ENCODE measurements at places on chromosomes 6 and 20. TPM values are rescaled to one million over a fixed set of nuclear protein-coding genes. Genes with fewer than 3 reads are reported as not detected.

- no peaks in the 10 kb centered on the region for H3K4me1 ChIP-seq
- H3K27ac ChIP-seq = no peak overlapping the region
- H3K36me3 ChIP-seq = no peaks in the 10 kb centered on the region
- no peak for DNase-seq
These were observed 18.2 kb downstream of the MAS1 start for GRCh38 chr6:159908979-159909378.

SNAP91 gene
- total RNA-seq = 0.66 TPM

DNA sequence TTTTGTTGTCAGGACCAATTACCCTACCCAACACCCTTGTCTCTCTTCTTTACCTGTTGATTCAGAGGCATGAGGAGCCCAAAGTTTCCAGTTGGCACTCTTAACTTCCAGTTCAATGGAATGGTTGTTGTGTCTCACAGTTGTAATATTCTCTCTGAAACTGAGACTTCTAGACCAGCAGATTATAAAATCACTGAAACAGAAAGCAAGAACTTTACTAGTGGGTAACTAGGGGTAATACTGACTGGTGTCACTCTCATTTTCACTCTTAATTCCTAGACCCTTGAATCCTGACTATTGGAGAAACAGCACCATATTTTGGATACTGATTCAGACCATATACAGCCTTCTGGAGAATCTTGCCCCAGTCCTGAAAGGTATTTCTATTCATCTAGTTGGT is 140.2 kb upstream of the MMS22L start:
- H3K27ac ChIP-seq = no peak overlapping the region
- DNase-seq = no peak
- H3K27me3 ChIP-seq = no peaks in the 10 kb centered on the region
- H3K36me3 ChIP-seq = no peaks in the 10 kb centered on the region
- H3K4me1 ChIP-seq = no peaks in the 10 kb centered on the region
- no peak overlapping the region for H3K4me3 ChIP-seq

GRCh38 chr6:148287623-148288333 is 54.9 kb upstream of the SASH1 start:
- H3K36me3 ChIP-seq = no peaks in the 10 kb centered on the region
- H3K4me3 ChIP-seq = no peak overlapping the region
- no peak overlapping the region for H3K27ac ChIP-seq

DNA sequence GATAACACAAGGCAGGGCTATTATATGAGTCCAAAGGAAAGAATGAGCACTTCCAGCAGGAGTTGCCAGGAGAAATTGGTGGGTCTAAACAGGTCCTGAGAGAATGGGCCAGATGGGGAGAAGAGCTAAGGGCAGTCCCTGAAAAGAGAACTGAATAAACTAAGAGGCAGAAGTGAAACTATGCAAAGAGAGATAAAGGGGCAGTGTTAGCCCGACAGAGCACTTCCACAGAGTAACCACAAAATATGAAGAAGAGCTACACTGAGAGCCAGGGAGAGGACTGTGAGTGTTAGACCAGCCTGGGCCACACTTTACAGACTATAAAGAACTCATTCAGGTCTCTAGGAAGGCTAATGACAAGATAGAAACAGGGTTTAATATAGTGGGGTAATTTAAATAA is 43.8 kb downstream of the RALGAPA2 start:
- H3K4me3 ChIP-seq = no peak overlapping the region
- H3K27ac ChIP-seq = no peak overlapping the region
- no peak for DNase-seq
- H3K27me3 ChIP-seq = no peaks in the 10 kb centered on the region
- no peaks in the 10 kb centered on the region for H3K4me1 ChIP-seq

GRCh38 chr6:32937230-32937633 is 3.6 kb downstream of the HLA-DMB start:
- DNase-seq = no peak
- H3K27ac ChIP-seq = no peak overlapping the region
- H3K4me3 ChIP-seq = no peak overlapping the region
- H3K27me3 ChIP-seq = no peaks in the 10 kb centered on the region
- no peaks in the 10 kb centered on the region for H3K36me3 ChIP-seq
- H3K4me1 ChIP-seq = no peaks in the 10 kb centered on the region

THBS2 gene
- 145 TPM for total RNA-seq

- H3K27ac ChIP-seq = no peak overlapping the region
- H3K27me3 ChIP-seq = no peaks in the 10 kb centered on the region
- H3K4me1 ChIP-seq = no peaks in the 10 kb centered on the region
- no peak overlapping the region for H3K4me3 ChIP-seq
- no peaks in the 10 kb centered on the region for H3K36me3 ChIP-seq
These were observed 15.0 kb downstream of the C20orf173 start for GRCh38 chr20:35514371-35514932.

DNA sequence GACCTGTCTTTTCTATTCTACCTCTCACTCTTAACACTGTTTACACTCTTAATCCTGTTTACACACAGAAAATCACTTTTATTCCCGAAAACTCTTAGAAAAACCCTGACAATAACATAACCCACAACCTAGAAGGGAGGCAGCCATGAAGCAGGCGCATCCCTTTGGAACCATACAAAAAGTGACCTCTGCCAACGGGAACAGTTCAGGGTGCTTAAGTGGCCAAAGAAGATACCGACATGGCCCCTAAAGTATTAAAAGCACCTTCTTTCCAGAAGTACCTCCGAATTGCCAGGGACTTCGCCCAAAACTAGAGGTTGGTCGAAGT is 490 bp downstream of the MMUT start:
- no peak for DNase-seq
- H3K36me3 ChIP-seq = no peaks in the 10 kb centered on the region
- no peaks in the 10 kb centered on the region for H3K4me1 ChIP-seq
- H3K27me3 ChIP-seq = no peaks in the 10 kb centered on the region
- peak overlapping the region; percentile 86 for H3K4me3 ChIP-seq

DNA sequence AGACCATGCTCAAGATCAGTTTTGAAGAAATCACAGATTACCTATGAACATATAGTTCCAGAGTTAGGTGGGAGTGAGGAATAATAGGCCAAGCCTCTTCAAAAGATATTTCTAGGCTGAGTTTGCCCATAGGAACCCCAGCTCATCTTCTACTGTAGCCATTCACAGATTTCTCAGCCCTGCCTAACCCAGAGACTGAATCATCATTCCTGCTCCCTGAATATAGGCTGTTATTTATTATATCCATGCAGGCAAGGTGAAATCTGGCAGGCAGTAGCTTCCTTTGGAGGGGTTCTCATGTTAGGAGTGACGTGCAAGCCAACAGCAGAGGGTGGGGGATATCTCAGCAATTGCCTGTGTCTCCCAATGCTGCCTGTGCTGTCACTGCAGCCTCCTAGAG is 25.6 kb upstream of the ADGRF4 start:
- H3K4me3 ChIP-seq = no peak overlapping the region
- H3K4me1 ChIP-seq = no peaks in the 10 kb centered on the region
- H3K27me3 ChIP-seq = no peaks in the 10 kb centered on the region

DNA sequence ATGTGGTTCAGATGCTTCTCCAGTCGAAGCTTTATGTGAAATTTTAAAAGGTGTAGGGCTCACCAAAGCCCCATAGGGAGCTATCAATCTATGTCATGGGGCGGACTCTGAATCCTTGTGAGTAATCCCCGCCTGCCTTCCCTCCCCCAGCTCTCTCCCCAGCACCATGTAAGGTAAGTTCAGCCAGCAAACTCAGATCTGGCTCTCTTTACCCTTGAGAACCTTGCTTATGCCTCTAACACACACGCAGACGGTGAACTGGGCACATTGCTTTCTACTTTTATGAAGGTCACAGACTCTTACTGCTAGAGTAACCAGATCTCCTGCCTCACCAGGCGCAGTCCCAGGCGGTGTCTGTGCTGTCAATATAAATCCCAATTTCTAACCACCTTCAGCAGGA is 82.6 kb upstream of the CNKSR3 start:
- no peak overlapping the region for H3K4me3 ChIP-seq
- no peak overlapping the region for H3K27ac ChIP-seq
- H3K27me3 ChIP-seq = no peaks in the 10 kb centered on the region
- no peaks in the 10 kb centered on the region for H3K4me1 ChIP-seq
- no peak for DNase-seq

DNA sequence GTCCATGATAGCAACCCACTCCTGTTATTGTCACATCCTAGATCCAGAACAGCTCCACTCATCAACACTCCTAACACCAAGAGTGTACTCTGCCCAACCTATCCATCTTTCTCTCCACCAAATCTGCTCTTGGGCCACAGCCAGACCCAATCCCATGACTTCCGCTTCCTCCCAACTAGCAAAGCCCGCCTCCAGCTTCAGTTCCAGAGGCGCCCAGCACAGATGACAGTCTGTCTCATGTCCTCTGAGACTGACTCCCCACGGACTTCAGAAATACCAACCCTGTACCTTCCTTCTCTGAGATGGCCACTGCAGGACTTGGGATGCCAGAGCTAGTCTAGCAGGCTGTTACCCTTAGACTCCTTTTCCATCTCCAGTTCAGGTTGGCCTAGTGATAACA is 48.6 kb downstream of the DTNBP1 start:
- H3K27ac ChIP-seq = no peak overlapping the region
- no peak for DNase-seq
- H3K27me3 ChIP-seq = no peaks in the 10 kb centered on the region

DNA sequence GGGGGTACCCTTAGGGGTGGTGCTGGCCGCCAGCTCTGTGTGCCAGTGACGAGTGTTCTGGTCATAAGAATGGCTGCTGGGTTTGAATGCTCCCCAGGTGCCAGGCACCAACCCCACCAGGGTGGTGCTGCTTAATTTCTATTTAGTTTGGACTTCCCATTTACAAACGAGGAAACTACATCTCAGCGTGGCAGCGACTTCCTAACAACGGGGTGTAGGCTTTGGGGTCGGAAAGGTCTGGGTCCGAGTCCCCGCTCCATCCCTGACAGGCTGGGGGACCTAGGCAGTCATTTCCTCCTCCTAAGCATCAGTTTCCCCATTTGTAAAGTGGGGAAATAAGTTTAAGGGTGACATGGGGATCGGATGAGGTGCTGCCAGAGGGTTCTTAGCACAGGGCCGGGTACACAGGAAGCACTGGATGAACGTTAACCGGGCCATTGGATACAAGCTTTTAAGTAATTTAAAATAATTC is 30.3 kb downstream of the CEBPB start:
- DNase-seq = no peak
- H3K27ac ChIP-seq = no peak overlapping the region
- H3K36me3 ChIP-seq = no peaks in the 10 kb centered on the region
- no peaks in the 10 kb centered on the region for H3K27me3 ChIP-seq
- H3K4me3 ChIP-seq = no peak overlapping the region

DNA sequence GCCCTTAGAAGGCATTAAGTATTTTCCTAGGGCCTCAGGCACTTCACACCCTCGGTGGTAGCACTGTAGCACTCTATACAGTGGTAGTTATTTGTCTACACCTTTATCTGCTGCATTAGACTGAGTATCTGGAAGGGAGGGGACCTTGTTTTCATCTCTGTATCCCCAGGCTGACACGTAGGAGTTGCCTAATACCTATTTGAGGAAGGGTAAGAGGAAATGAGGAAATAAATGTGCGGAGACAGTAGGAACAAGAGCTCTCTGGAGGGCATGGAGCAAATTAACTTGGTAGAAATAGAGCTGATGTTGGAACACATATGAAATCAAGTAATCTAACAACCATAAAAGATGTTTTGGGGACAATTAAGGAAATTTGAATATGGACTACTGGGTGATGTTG is 3.9 kb downstream of the CNPY3 start:
- H3K36me3 ChIP-seq = no peaks in the 10 kb centered on the region
- no peak overlapping the region for H3K27ac ChIP-seq
- no peak for DNase-seq
- H3K4me3 ChIP-seq = no peak overlapping the region
- H3K4me1 ChIP-seq = peaks cover 7% of the 10 kb centered on the region
- no peaks in the 10 kb centered on the region for H3K27me3 ChIP-seq

DNA sequence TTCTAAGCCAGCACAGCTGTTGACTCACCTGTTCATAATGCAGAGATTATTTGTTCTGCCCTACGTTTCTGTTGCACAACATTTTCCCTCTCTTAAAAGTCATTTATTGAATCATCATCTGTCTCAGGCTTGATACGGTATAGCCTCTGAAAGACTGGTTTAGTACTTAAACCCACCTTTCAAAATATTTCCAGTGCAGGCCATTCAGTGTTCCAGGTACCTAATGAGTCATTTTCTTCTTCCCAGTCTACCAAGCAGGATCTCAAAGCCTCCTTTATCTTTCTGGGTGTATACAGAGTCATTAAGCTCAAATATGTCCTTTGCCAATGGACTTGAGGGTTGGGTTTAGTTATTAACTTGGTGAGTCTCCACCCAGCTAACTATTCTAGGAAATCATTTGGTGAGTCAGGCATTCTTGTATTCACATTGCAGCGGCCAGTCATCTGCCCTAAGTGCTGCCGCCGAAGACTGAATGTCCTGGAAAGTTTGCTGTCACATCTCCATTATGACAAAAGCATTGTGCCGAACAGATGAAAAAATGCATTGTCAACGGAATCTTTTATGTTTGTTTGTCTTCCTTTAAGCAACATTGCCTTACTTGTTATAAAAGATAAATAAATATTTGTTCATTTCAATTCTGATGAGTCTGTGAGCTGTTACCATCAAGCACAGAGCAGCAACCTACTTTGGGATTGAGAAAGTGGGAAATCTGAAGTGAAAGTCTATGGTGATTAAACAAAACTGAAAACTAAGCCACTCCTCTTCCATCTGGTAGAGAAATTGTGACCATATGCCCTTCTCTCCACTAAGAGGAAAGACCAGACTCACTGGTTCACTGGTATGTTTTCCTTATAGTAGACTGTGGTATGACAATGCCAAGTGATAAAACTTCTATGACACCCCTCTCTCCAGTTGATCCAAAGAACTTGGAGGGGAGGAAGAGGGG is 14.3 kb upstream of the FAM135A start:
- H3K27ac ChIP-seq = no peak overlapping the region
- no peaks in the 10 kb centered on the region for H3K36me3 ChIP-seq
- DNase-seq = no peak
- no peak overlapping the region for H3K4me3 ChIP-seq
- peaks cover 6% of the 10 kb centered on the region for H3K27me3 ChIP-seq

All from breast epithelium (tissue), 4 donors.